ENCODE measurements at places on chromosomes 6 and 20. TPM values are rescaled to one million over a fixed set of nuclear protein-coding genes. Genes with fewer than 3 reads are reported as not detected.

The RRBP1 gene
- polyA plus RNA-seq = 195 TPM

GRCh38 chr6:158244373-158244772 lies 67.9 kb upstream of the TULP4 start:
- no peak for DNase-seq

DNA sequence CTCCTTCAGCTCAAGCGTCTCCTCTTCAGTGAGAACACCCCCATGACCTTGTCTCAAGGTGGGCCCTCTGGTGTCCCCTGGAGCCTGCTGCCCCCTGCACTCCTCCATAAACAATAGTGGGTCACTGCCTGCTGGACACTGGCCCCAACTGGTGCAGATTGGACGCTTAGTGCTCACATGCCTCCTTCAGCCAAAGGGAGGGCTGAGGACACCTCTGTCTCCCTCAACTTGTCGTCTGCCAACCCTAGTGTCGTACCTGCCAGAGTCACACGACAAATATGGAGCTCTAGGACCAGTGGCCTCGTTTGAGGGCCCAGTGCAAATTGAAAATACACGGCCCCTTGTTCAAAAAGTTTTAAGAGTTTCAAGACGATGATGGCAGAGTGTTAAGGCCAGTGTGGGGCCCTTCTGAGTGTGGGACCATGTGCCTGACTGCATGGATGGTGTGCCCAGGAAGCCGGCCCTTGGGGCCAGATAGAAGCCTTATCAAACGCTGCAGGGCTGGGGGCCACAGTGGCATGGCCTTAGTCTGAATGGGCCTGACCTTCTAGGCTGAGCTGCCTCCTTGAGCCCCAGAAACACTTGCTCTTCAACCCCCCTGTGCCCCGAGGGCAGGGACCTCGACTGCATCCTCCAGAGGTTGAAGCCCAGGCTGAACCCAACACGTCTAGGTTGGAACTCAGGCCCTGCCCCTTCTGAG lies 20.1 kb downstream of the APCDD1L start:
- DNase-seq = no peak

The PLCB1 gene
- polyA plus RNA-seq = 56.7 TPM

DNA sequence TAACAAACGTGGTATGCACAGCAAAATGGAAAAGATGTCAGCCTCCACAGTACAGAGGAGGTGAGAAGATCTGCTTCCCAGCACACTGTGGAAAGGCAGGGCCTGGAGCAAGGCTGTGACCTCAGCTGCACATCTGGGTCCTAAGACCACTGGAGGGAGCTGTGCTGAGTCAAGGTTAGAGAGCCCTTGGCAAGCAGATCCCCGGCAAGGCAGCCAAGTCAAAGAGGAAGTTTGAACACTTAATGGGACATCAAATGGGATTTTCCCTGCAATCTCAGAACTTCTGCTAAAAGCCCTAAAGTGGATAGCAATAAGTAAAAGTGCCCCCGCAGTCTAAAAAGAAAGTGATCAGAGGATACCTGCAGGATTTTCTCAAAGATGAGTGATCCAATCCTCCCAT lies 39.5 kb downstream of the UNC5CL start:
- DNase-seq = peak; percentile 80

Data from HepG2 (cell line).